ENCODE measurements at places on chromosomes 2 and 18. TPM values are rescaled to one million over a fixed set of nuclear protein-coding genes. Genes with fewer than 3 reads are reported as not detected.

The IL36G gene
- not detected for total RNA-seq

The SCN7A gene
- total RNA-seq: not detected

The IDH1 gene
- 91.4 TPM for total RNA-seq

The GAL3ST2 gene
- total RNA-seq: 0.13 TPM

The KCNIP3 gene
- total RNA-seq: 1.5 TPM

The FTCDNL1 gene
- total RNA-seq: 2.9 TPM

The ACVR1C gene
- 0.05 TPM for total RNA-seq

The OTX1 gene
- 1.8 TPM for total RNA-seq

The TRPM8 gene
- 0.21 TPM for total RNA-seq

The LINC00305 gene
- not detected for total RNA-seq

The FAM110C gene
- 0.23 TPM for total RNA-seq

The FLACC1 gene
- not detected for total RNA-seq

The TEKT4 gene
- total RNA-seq: not detected

The UCN gene
- 2.5 TPM for total RNA-seq

The CCDC148 gene
- total RNA-seq: 1.1 TPM

The PLEKHA3 gene
- 15.4 TPM for total RNA-seq

The LRRTM1 gene
- total RNA-seq: not detected

The STARD6 gene
- not detected for total RNA-seq

The PLEK gene
- 0.06 TPM for total RNA-seq

The COL4A3 gene
- total RNA-seq: 0.59 TPM

The TXNDC2 gene
- total RNA-seq: 0.08 TPM

The VWC2L gene
- not detected for total RNA-seq

The CASP10 gene
- total RNA-seq: 2.0 TPM

The POTEC gene
- not detected for total RNA-seq

The CUL3 gene
- 65.0 TPM for total RNA-seq

The SCTR gene
- total RNA-seq: not detected

The ZBTB7C gene
- total RNA-seq: 0.33 TPM
